NCI-H2081 treated with DMSO at 0.1 percent for 48 hours (cell line): ENCODE measurements at places on chromosomes 2 and 18.
A peak's percentile ranks its signal among the peaks of the same experiment; 100 is the strongest.

- DNase-seq: no peak
Observed at GRCh38 chr2:231456295-231457004, 7.8 kb downstream of the NCL start.

DNA sequence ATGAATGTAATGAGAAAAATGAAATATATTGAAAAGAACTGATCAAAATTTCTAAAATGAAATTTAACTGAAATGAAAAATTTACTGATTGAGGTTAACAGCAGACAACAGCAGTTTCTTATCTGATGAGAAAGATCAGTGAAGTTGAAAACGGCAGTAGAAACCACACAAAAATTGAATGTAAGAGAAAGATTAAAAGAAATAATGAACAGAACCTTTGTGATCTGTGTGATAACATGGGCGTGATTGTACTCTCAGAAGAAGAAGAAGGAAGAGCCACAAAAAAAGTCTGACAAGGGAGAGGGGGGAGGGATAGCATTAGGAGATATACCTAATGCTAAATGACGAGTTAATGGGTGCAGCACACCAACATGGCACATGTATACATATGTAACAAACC is 45.2 kb downstream of the FAM117B start:
- DNase-seq: no peak

GRCh38 chr18:58337686-58338085 is 291.2 kb downstream of the ALPK2 start:
- no peak for DNase-seq

DNA sequence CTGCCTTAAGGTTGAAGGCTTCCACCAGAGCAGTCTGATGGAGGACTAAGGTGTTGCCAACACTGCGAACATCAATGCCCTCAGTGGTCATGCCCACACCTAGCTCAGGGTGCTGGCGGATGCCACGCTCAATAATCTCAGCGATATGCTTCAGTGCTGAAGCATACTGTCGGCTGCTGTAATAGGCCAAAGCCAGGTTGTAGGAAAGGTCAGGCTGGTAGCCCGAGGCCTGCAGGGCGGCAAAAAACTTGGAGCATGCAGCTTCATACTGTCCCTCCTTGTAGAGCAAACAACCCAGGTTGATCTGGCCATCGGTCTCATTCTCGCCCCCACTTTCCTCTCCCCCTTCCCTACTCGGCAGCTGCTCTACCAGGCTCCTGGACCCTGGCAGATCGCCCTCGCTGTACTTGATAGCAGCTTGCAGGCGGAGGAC is 159.4 kb downstream of the AGPS start:
- DNase-seq: peak; percentile 24

DNA sequence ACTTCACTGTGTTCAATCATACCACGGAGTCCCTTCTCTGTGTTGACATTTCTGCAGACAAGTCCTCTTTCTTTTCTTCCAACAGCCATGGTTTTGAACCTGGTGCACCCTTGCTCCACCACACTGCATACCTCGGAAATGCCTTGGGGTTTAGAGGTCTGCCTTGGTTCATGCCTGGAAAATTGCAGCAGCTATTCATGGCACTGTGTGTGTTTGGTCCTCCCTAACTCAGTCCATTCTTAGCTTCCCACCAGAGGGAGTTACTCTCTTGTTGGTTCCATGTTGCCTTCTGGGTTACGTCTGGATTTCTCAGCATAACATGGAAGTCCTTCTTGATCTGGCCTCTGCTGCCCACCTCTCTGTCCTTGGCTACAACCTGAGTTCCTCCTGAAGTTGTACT is 206.0 kb downstream of the FHOD3 start:
- DNase-seq: no peak
